Astrocyte of the spinal cord (primary cell): ENCODE measurements at places on chromosomes 5 and 9.
A peak's percentile ranks its signal among the peaks of the same experiment; 100 is the strongest.

DNA sequence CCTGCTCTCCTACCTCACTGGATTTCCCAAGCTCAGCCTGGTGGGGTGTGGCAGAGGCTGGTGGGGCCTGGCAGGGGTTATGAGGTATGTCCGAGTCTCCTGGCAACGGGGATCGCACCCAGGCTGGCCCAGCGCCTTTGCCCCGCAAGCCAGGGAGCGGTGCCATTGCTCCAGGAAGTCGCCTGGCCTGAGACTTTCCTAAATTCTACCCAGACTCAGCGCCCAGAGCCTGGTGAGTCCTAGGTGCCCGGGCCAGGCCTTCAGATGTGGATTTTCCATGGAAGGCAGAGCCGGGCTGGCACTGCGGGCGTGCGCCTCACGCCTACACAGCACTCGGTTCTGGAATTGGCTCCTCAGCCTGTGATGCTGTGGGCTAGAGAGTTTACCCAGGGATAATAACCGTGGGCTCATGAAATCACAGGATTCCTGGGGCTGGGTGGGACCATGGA lies 155.4 kb upstream of the COL5A1 start:
- no peak for DNase-seq

- peak; percentile 96 for DNase-seq
Observed at GRCh38 chr9:6938447-6938846, 180.7 kb downstream of the KDM4C start.

DNA sequence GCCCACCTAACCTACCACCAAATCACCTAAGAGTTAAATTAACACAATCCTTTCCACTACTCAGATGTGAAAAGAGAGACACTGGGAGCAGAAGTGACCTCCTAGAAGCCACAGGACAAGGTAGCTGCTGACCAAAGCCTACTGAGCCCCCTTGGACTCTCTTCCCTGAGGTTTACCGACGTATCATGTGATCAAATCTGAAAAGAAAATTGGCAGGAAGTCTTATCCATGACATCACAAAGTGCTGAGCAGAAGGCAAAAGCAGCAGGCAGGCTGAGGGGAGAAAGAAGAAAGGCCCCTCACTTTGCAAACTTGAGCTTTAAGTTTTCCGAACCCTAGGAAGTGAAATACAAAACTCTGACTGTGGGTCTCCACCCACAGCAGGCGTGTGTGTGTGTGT lies 11.1 kb downstream of the PRELID2 start:
- peak; percentile 47 for DNase-seq

DNA sequence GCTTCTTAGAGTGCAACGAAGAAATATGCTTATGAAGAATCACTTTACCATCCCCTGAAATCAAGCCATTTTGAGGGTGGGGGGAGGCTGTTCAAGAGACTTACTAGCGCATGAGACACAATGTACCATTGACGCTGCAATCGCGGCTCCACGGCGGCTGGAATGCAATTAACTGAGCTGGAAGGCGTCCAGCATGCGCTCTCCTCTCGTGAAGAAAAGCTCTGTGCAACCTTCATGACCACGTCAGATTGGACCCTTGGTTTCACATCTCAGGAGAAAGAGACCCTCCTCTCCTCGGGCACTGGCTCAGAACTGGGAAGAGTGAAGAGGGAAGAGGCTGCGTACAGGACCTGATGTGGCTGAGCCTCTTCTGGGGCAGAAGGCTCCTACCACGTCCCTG lies 138.5 kb upstream of the IRX2 start:
- DNase-seq = no peak

DNA sequence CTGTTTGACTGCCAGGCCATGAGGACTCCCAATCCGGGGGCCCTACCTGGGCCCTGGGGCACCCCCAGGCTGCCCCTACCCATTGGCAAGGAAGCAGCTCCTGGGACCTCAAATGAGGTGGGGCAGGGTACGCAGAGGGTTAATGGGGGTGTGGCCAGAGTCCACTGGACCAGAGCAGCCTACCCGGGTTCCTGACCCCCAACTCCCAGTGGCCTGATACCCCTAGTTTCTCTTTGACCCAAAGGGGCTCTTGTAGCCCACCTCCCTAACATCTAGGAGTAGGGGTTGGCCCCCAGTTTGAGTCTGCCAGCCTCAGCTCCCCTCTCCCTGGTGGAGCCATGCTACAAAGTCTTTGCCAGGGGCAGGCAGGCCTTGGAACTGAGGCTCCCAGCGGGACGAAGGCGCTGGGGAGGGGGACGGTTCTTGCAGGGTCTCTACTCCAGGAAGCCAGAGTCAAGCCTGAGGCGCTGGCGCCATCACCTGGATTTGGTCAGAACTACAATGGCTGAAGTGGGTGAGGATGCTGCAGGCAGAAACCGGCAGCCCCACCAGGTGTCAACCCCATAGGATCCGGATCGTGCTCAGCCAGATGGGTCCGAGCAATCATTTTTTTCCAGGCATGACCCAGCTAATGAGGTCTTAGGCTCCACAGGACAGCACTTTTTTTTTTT lies 8.4 kb upstream of the CERCAM start:
- DNase-seq = peak; percentile 35

DNA sequence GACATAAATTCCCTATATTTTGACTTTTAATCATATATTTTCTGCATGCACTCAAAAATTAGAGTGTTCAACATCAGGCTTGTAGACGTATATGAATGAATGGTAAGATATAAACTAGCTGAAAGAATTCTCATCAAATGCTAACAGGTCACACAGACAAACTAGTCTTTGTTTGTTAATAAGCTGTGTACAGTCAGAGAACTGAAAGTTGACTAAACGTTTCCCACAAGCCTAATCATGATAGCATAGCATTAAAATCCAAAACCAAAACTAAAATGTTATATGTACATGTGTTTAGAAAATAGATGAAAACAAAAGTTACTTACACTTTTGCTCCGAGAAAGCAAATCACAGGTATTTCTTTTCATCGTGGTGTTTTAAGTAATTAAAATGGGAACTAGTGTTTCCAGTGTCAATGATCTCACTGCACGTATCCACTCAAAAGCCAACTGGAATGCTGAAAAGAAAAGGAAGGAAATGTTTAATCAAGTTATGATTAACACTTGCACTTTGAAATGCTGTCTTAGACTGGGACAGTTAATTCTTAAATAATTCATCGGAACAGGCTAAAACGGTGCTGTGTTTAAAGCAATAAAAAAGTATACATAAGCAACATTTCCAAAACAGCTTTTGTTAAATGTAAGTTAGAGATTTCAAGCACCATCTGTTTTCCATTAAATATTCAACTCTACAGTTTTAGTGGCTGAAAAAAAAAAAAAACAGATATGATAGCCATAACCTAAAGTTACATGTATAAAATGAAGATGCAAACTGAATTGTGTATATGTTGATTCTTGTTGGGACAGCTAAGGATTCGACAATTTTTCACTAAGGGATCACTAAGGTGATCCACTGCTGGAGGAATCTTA lies 291.9 kb upstream of the PDE4D start:
- DNase-seq = no peak
